ENCODE measurements at places on chromosomes 2 and 18. TPM values are rescaled to one million over a fixed set of nuclear protein-coding genes. Genes with fewer than 3 reads are reported as not detected.

The NCKAP5 gene
- total RNA-seq = 8.8 TPM

The ALK gene
- total RNA-seq = 0.74 TPM

GRCh38 chr2:70943205-70943871, 7.6 kb downstream of the ATP6V1B1 start:
- no peak for DNase-seq

DNA sequence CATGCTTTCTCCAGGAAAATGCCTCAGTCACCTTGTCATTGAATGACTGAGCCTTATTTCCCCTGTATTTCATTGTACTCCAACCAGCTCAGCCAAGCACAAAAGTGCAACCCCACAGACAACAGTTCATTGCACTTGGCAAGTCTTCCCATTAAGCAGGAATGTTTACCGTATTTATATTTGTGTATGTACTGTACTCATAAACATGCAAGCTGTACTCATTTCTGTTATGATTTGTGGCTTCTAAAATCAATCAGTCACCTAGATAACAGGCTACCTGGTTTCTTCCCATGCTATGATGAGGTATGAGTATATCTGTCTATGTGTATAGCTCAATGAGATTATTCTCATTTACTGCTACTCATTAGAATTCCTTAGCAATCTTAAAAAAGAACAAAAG, 505.5 kb upstream of the FAM98A start:
- no peak for DNase-seq

The BUB1 gene
- total RNA-seq = 5.4 TPM

DNA sequence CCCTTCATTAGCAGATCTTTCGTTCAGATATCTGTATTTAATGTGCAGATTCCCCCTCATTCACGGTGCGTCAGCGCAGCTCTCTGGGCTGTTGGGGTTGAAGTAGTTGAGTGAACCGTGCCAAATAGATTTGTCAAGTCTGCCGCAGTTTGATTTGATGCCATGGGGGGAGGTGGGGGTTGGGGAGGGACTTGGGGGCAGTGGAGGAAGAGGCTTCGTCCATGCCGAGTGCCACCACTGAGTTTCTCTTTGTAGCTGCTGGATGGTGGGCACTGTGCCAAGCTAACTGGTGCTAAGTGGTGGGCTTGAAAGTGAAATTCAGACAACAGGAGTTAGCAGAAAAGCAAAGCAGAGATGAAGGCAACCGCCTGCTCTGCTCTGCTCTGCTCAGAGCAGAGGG, 47.9 kb downstream of the NRP2 start:
- no peak for DNase-seq

- no peak for DNase-seq
Measured at GRCh38 chr2:216474925-216475670, 23.5 kb upstream of the RPL37A start.

The LIPG gene
- 1.7 TPM for total RNA-seq
